Activated T-helper 1 cell treated with Interleukin-2 at 50 U/mL for 16 hours (primary cell): ENCODE measurements at places on chromosomes 13 and 19.
A peak's percentile ranks its signal among the peaks of the same experiment; 100 is the strongest.

DNA sequence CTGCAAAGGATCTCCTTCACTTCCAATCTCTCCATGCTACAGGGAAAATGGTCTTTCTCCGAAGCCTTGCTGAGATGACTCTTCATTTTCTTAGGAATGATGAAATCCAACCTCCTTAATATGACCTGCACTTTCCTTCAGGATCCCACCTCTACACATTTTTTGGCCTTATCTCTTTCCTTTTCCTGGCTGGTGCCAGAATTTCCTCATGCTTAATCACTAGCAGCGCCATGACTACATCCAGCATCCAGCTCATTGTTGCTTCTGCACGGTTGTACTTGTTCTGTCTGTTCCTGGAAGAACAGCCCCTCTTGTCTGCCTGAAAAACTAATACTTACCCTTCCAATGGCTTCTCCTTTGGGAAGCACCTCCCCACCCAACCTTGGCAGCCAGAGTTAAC is 68.4 kb downstream of the TEX26 start:
- DNase-seq = no peak

DNA sequence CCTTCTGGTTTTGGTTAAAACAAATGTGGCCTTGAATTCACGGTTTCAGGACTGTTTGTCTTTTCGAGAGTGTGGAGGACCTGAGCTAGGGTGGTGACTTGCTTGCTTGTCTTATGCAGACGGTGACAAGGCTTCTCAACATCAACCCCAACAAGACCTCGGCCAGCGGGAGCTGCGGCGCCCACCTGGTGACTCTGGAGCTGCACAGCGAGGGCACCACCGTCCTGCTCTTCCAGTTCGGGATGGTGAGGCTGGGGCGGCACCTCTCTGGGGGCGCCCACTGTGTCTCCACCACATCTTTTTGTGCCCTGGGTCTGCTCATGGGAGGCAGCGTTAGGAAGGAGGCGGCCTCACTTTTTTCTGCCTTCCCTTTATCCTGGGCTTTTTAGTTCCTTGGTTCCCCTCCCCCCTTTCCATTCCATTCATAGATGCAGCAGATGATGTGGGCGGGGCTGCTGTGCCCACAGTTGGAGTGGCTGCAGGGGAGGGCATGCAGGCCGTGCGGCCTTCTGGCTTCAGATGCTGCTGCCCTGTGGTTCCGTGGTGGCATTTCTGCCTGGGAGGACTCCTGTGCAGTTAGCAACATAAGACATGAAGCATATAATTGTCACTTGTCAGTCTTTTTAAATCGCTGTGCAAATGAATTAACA is 23.3 kb downstream of the LAMP1 start:
- DNase-seq = no peak

- DNase-seq = no peak
Observed at GRCh38 chr13:92488249-92488852, 738.3 kb upstream of the GPC6 start.

GRCh38 chr13:43294412-43294811 is 271.0 kb downstream of the DNAJC15 start:
- no peak for DNase-seq

DNA sequence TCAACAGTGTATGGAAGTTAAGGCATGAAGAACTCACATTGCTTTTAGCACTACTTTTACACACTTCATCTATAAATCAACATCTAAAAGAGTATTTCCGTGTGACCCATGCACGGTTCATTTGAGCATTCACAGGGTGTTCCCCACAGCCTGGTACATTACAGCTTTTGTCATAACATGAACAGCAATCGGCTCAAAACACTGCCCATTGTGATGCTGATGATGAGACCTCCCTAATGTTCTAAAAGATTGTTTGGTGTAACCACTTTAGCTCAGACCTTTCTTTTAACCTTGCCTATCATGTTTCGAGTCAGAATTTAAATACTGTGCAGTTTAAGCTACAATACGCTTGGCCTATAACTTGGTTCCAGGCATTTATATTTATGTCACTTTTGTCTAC is 4.1 kb upstream of the KLF5 start:
- no peak for DNase-seq

- no peak for DNase-seq
Observed at GRCh38 chr13:71875823-71876222, 8.8 kb upstream of the DACH1 start.

DNA sequence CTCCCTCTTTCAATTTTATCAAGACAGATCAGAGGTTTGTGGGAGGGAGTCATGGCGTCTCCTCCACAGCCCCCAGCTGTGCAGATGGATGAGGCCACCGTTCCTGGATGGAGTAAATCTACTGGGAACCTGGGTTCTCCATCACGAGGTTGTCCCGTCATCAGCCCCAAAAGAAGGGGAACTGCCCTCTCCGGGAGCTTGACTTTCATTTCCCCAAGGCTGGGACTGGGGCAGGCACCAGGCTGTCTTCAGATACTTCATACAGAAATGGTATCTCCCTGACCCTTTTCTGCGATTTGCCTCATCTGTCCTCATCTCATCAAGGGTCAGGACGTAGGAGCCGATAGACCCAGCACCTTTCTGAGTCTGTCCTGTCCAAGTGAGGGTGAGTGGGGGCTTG is 9.8 kb downstream of the LILRB2 start:
- no peak for DNase-seq

- DNase-seq = no peak
Observed at GRCh38 chr13:44927968-44928367, 61.3 kb downstream of the NUFIP1 start.

GRCh38 chr13:59743195-59743594 is 420.5 kb downstream of the DIAPH3 start:
- no peak for DNase-seq

- no peak for DNase-seq
Observed at GRCh38 chr13:114203536-114203935, 24.5 kb downstream of the CFAP97D2 start.

DNA sequence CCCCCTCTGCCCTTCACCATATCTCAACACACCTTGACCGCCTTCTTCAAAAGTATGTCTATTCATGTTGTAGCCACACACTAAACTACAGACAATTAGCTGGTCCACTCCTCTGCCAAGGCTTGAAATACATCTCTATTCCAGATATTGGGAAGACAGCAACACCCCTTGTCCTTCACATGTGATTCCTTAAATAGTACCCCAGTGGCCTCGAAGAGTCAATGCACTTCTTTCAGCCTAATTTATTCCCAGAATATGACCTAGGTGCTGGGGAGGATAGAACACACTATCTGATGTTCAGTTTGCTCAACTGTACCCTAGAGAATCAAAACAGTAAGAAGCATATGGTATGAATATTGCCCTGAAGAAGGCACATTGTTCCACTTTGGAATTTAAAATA is 82.4 kb upstream of the DACH1 start:
- no peak for DNase-seq

- no peak for DNase-seq
Observed at GRCh38 chr13:59519819-59520218, 643.9 kb downstream of the DIAPH3 start.

GRCh38 chr19:11570039-11570462 is 7.4 kb downstream of the ACP5 start:
- no peak for DNase-seq

DNA sequence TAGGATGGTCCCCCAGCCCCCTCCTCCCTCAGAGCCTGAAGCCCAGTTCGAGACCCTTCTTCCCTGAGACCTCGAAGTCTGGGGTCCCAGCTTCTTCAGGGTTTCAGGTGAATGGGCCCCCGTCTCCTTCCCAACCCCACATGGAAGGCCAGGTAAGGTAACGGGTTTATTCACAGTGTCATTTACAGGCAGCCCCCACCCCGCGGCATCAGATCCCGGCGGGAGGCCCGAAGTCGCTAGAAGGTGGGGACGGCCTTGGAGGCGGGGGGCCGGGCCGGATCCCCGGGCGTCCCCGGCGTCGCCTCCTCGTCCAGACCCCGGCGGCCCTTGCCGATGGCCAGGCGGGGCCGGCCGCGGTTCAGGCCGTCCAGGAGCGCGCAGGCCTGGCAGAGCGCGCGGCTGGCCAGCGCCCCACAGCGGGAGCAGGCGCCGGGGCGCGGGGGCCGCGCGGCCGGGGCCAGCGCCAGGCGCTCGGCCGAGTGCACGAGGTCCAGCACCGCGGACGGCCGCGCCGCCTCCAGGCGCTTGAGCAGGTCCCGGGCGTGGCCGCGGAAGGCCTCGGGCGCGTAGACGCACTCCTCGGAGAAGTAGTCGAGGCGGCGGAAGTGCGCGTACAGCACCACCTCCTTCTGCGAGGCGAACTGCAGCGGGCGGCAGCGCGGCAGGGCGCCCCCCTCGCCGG is 9.7 kb downstream of the CTU1 start:
- peak; percentile 43 for DNase-seq

DNA sequence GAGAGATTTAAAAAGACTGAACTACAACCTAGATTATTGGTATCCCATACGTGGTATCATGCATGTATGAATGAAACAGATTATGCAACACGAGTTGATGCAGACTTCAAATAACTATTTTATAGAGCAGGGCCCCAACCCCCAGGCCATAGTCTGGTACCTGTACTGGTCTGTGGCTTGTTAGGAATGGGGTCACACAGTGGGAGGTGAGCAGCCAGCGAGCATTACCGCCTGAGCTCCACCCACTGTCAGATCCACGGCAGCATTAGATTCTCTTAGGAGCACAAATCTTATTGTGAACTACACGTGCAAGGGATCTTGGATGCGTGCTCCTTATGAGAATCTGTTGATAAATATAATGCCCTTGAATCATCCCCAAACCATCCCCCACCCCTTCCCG is 320.2 kb downstream of the TBC1D4 start:
- no peak for DNase-seq
